Fibroblast of skin of right biceps (primary cell): ENCODE measurements at places on chromosomes 5 and 9.
A peak's percentile ranks its signal among the peaks of the same experiment; 100 is the strongest.

GRCh38 chr5:133363807-133364587 lies 248.3 kb downstream of the FSTL4 start:
- DNase-seq: no peak

- peak; percentile 82 for DNase-seq
Measured at GRCh38 chr5:79974886-79975285, 16.2 kb downstream of the MTX3 start.

DNA sequence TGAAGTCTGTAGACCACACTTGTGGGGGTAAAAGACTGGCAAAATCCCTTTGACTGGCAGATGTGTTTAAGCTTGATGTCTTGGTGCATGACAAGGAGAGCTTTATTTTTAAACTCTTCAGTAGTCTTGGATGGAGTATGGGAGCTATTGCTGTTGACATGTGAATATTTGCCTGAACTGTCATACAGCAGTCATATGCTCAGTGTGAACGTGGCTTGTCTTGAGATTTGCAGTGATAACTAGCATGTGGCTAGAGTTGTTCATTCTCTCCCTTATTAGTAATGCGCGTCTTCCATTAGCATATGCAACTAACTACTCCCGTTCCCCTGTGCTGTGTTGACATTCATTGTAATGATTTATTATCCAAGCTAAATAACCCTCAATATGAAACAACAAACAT lies 523.6 kb upstream of the WWC1 start:
- peak; percentile 94 for DNase-seq

GRCh38 chr5:59528202-59528862 lies 365.2 kb downstream of the PDE4D start:
- DNase-seq: no peak

GRCh38 chr5:86880785-86881492 lies 263.2 kb downstream of the COX7C start:
- peak; percentile 83 for DNase-seq

GRCh38 chr5:92401-93220 lies 643 bp downstream of the PLEKHG4B start:
- peak; percentile 8 for DNase-seq

DNA sequence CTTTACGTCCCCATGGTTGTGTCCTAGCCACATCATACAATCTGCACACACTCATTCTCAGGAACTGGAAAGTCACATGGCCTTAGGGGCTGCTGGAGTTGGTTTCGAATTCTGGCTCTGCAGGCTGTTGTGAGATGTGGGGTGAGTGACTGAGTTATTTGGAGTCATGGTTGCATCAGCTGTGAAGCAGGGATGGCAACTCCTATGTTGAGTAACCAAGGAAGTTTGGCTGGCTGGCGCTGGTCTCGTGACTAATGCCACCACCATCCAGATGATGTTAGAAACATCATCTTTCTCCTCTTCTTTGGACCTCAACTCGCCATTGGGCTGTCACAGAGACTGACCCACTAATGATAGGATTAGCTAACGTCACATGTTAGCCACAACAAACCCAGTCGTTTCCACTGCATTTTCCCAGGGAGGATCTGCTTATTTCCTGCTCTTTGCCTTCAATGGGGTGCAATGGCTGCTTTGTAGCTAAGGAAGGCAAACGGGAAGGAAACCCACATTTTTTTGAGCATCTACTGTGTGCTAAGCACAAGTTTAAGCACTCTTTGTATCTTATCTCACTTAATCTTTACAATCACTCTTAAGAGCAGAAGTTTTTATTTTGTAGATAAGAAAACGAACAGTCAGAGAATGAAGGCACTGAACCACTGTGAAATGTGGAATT lies 78.1 kb upstream of the UBTD2 start:
- DNase-seq: peak; percentile 99

GRCh38 chr9:100714372-100715099 lies 136.7 kb downstream of the CAVIN4 start:
- peak; percentile 58 for DNase-seq

GRCh38 chr5:76204713-76205112 lies 121.5 kb downstream of the SV2C start:
- DNase-seq: no peak

DNA sequence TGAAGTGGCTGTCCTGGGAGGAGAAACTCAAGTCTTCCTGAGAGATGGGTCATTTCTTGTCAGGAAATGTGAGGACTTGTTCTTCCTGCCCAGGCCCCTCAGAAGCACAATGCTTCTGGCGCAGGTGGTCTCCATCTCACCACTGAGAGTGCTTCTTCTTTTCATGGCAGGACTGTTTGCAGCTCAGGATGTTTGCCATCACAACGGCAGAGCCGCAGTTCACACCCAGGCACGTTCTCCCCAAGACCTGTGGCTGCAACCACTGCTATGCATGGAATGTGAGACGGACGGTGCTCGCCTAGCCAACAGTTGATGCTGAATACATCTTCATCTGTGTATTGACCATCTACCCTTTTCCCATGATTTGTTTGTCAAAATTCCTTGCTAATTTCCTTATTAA lies 216.3 kb downstream of the GADD45G start:
- DNase-seq: peak; percentile 59

- DNase-seq: peak; percentile 54
Measured at GRCh38 chr5:132414634-132415378, 45.3 kb downstream of the SLC22A5 start.

GRCh38 chr5:170038241-170038640 lies 57.9 kb upstream of the INSYN2B start:
- DNase-seq: no peak

DNA sequence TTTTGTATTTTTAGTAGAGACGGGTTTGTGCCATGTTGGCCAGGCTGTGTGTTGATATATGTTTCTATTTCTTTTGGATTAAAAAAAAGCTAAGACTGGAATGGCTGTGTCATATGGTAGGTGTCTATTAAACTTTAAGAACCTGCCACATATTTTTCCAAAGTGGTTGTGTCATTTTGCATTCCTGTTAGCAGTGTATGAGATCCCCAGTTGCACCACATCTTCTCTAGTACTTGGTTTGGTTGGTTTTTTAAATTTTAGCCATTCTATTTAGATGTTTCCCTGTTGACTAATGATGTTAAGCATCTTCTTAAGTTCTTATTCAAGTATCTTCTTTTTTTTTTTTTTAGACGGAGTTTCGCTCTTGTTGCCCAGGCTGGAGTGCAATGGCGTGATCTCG lies 36.2 kb upstream of the MEGF9 start:
- DNase-seq: no peak

GRCh38 chr5:116452774-116453368 lies 121.8 kb downstream of the SEMA6A start:
- DNase-seq: no peak

GRCh38 chr5:137923856-137924255 lies 34.6 kb downstream of the PKD2L2 start:
- DNase-seq: peak; percentile 9

- DNase-seq: no peak
Measured at GRCh38 chr5:143019614-143020515, 249.7 kb downstream of the ARHGAP26 start.

- DNase-seq: no peak
Measured at GRCh38 chr5:141709699-141710267, 27.8 kb upstream of the ARAP3 start.
